ENCODE measurements at places on chromosomes 7 and 10. TPM values are rescaled to one million over a fixed set of nuclear protein-coding genes. Genes with fewer than 3 reads are reported as not detected.

SYT15 gene
- total RNA-seq, result 0.15 TPM

UPF2 gene
- total RNA-seq, result 19.6 TPM

SEMA4G gene
- 2.3 TPM for total RNA-seq

CCDC201 gene
- not detected for total RNA-seq

GCK gene
- total RNA-seq, result 0.15 TPM

LIMK1 gene
- 29.9 TPM for total RNA-seq

NUTM2B gene
- total RNA-seq, result 0.43 TPM

ZNF467 gene
- 0.17 TPM for total RNA-seq

CCL24 gene
- not detected for total RNA-seq
